ENCODE measurements at places on chromosomes 6 and 20.

GRCh38 chr20:29873946-29874345 is 1383.5 kb upstream of the DEFB115 start:
- DNase-seq, result peak; percentile 24

DNA sequence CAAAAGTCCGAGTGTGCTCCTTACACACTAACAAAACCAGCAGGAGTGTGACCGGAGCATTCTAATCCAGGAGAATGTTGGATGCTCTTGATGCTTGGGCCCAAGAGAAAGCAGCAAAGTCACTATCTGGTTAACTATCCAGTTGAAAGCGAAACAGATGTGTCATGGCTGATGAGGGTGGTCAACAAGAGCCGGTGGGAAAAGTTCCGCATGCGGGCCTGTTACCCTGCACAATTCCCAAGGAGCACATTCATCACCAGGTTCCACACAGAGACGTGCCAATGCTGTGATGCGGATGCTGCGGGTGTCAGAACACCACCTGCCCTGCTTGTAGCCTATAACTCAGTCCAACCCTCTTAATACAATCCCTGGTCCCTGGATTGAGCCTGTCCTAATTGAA is 38.7 kb downstream of the IL20RA start:
- DNase-seq, result no peak

DNA sequence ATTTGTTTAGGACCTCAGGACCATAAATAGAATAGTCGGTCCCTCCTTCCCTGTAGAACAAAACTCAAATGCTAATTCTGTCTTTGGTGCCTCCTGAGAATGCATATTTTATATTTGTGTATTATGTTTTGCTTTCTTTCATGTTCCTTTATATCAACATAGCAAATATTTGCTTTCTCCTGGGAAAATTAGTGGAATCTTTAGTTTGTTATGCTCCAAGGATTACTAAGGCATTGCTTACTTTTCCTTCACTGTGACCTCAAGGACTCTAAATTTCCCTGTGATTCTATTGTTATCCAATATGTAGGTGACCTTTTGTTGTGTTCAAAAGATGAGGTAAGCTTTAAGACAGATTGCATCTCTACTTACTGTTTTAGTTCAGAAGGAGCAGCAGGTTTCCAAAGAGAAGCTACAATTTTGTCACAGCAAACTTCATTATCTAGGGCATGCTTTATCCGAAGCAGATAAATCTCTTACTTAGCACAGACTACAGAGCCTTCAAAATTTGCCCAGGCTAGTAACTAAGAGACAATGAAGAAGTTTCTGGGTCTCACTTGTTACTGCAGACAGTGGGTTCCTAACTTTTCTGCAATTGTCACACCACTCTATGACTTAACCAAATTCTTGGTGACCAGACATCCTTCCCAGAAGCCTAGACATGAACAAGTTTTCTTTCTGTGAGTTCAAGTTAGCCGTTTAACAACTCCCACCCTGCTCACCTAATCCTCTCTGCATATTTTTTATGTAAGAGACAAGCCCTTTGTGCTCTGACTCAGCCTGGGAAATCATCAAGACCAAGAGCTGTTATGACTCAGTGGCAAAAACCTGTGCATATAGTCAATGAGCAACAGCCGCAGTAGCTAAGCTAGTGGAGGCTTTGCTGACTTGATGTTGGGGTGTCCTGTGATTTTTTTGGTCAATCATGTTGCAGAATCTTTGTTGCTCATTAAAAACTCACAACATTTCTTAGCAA is 378.8 kb downstream of the QKI start:
- DNase-seq, result no peak

GRCh38 chr20:8724884-8725283 is 344.0 kb upstream of the PLCB4 start:
- no peak for DNase-seq

- peak; percentile 10 for DNase-seq
These were observed 84.9 kb downstream of the ASCC3 start for GRCh38 chr6:100796049-100796823.

DNA sequence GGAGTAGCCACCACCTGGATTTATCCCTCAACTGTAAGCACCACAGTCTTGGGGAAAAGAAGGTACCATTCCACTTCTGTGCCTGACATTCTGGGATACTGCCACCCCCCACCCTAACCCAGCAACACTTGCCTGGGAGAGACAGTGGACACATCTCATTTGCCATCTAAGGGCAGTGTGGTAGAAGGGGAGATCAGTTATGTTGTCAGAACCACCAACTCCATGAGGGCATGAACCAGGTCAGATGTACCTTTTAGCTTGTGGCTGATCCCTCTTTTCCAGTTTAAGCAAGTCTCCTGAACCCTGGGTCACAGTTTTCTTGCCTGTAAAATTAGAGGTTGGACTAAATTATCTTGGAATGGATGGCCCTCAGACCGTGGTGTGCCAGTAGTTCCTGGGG is 165.5 kb downstream of the SCP2D1 start:
- no peak for DNase-seq

- no peak for DNase-seq
These were observed 59.9 kb downstream of the ENPP1 start for GRCh38 chr6:131867744-131868143.
